ENCODE measurements at places on chromosomes 7 and 10.

DNA sequence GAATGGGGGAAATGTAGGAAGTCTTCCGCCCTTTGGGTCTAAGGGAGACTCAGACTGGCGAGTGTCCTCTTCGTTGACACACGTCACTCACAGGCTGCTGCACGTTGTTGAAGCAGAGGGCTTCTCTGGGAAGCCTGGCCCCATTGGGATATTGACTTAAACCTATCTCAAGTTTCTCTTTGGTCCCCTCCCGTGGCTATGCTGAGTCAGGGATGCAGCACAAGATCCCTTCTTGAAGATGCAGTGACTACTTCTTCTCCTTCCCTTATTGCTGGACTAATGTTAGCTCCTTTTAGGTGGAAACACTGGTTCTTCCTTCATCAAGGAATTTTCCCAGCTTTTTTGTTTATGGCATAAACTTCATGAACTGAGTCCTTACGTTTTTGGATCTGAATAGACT, 89.8 kb upstream of the CCDC71L start:
- DNase-seq = no peak

GRCh38 chr7:44891791-44892190, 6.5 kb upstream of the PURB start:
- no peak for DNase-seq

DNA sequence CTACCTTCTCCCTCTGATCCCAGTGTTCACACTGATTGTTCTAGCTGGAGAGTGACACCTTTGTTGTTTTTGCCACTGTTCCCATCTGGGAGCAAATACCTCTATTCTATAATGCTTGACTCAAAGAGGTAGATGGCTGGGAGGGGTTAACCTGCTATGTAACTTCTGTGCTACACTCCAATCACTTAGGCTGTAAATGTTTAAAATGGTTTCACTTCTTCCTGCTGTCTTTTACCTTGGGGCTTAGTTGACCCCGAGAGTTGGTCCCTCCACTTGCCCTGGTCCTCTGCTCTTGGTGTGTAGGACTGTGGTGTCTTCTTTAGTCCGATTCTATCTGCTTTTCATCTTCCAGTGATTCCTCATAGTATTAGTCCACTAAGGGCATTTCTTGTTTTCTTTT, 22.3 kb downstream of the KLHDC10 start:
- no peak for DNase-seq

DNA sequence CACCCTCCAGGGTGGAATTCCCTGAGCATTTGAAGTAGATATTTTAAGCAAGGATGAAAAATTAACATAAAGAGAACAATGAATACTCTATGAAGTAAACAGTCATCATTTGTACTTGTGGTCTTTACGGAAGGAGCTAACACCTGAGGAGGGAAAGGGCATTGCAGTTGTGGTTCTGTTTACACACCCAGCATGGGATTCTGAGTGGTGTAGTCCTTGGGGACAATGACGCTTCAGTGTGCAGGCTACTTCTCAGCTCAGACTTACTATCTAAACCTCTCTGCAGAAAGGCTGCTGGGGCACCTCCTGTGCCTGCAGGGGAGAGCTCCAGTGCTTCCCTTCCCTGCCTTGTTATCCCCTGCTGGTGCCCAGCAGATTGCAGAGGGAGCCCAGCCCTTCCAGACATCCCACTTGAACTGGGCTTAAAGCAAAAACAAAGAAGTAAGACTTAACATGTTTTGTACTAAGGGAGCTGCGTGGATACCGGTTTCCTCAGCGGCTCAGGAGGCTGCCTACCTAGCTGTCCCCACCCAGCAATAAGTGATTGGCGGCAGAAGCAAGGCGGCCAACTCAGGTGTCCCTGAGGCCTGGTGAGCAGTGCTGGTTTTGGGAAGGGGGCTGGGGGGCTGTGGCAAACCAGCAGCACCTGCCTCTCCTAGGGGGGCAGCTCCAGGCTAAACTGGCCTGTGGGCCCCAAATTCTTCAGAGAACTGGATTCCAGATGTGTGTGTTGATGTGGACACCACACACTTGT, 89.1 kb downstream of the CELF2 start:
- no peak for DNase-seq

GRCh38 chr10:14574291-14574690, 200.4 kb downstream of the FAM107B start:
- DNase-seq = no peak

GRCh38 chr10:65751218-65751617, 1174.6 kb upstream of the LRRTM3 start:
- no peak for DNase-seq

DNA sequence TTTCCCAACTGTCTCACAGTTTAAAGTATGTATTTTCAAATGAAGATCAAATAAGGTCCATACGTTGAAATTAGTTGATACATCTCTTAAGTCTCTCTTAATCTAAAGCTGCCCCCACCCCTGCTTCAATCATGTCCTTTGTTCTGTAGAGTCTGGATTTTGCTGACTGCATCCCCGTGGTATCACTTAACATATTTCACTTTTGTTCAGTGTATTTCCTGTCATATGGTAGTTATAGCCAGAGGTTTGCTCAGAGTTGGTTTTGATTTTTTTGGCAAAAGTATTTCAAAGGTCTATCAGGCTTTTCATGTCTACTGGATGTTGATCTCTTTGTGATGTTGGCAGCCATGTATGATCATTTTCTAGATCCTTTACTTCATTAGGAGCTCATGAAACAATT, 54.4 kb upstream of the ARID5B start:
- no peak for DNase-seq

GRCh38 chr7:11751807-11752389, 80.1 kb downstream of the THSD7A start:
- no peak for DNase-seq

DNA sequence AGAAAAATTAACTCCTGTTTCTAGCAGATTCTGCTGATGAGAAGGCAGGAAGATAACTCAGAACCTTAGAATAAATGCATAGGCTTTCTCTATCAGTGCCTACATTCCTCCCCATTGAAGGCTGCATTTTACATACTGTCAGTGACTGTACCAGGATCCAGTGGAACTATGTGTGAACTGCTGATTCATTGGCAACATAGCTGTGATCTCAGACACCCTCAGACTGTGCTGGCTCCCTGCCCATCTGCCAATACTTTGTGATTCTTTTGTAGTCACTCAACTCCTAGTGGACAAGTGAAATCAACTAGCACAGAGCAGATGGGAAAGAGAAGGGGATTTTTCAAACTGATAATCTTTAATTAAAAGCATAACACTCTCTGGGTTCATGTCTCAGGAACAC, 375.8 kb downstream of the MDFIC start:
- DNase-seq = no peak

- DNase-seq = no peak
These were observed 39.7 kb upstream of the SEMA3D start for GRCh38 chr7:85226361-85227085.

GRCh38 chr7:151018421-151019129, 5.7 kb downstream of the ATG9B start:
- peak; percentile 65 for DNase-seq

- DNase-seq = no peak
These were observed 225.6 kb upstream of the IGFBP3 start for GRCh38 chr7:46146454-46147255.

DNA sequence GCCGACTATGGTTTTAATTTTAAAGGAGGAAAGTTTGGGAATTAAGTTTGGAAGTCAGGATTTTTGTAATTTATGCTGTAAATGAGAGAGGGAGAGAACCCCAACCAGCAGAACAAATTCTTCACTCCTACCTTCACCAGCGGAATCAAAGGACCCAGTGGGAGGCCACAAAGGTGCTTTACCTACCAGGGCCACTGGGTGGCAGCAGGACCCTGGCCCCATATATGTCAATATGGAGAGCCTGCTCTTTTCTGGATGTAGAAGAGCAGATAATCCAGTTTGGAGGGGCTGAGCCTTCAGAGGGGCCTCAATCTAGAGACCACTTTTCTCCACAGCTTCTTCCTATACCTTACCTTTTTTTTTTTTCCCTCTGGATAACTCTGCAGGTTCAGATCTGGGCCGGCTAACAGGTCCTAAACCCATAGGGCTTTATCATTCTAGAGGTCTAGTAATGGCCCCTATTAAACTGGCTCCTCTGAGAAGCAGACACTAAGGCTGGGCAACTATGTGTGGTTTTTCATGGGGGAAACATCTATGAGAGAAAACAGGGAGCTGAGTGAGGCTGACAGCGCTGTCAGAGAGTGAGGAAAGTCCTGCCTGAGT, 8.5 kb upstream of the SCD start:
- no peak for DNase-seq

- DNase-seq = no peak
These were observed 124.4 kb downstream of the TACC2 start for GRCh38 chr10:122113161-122113944.

- DNase-seq = no peak
These were observed 338.3 kb downstream of the KCNMA1 start for GRCh38 chr10:77299320-77299719.

- no peak for DNase-seq
These were observed 24.3 kb downstream of the CTTNBP2 start for GRCh38 chr7:117848941-117849340.

DNA sequence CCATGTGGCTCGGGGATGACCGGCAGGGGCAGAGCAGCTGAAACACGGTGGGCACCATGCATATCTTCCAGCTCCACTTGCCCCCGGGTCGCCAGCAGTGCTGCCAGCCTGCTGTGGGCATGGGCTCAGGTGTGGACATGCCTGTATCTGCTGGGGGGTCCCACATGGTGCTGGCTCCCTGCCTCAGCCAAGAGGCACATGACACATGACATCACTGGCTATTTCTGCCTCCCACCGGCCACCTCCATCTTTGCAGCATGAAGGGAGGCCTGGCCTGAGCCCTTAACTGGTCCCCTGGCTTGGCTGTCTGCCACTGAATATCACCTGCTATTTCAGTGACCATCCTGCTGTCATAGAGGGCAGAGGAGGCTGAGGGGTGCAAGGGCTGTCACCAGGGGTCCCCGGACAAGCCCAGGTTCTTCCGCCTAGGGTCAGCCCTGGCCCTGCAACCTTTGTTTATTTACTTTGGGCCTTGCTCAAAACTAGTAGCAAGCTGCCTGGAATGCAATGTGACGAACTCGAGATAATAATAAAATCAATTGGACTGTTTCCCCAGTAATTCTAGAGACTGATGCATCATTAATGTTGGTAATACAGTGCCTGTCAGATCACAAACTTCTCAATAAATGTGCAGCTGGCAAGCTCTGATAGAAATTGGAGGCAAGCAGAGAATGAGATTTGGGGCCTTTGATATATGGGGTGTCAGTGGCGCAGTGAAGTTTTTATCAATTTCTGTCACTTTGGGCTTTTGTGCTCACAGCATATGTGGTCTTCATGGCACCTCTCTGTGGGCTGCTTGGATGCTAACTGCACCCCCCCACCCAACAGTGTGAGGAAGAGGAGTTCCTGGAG, 28.5 kb downstream of the ZMIZ1 start:
- DNase-seq = no peak

- DNase-seq = no peak
These were observed 43.5 kb upstream of the ZRANB1 start for GRCh38 chr10:124898471-124898870.

- DNase-seq = no peak
These were observed 39.5 kb upstream of the ANKRD1 start for GRCh38 chr10:90960355-90960814.

DNA sequence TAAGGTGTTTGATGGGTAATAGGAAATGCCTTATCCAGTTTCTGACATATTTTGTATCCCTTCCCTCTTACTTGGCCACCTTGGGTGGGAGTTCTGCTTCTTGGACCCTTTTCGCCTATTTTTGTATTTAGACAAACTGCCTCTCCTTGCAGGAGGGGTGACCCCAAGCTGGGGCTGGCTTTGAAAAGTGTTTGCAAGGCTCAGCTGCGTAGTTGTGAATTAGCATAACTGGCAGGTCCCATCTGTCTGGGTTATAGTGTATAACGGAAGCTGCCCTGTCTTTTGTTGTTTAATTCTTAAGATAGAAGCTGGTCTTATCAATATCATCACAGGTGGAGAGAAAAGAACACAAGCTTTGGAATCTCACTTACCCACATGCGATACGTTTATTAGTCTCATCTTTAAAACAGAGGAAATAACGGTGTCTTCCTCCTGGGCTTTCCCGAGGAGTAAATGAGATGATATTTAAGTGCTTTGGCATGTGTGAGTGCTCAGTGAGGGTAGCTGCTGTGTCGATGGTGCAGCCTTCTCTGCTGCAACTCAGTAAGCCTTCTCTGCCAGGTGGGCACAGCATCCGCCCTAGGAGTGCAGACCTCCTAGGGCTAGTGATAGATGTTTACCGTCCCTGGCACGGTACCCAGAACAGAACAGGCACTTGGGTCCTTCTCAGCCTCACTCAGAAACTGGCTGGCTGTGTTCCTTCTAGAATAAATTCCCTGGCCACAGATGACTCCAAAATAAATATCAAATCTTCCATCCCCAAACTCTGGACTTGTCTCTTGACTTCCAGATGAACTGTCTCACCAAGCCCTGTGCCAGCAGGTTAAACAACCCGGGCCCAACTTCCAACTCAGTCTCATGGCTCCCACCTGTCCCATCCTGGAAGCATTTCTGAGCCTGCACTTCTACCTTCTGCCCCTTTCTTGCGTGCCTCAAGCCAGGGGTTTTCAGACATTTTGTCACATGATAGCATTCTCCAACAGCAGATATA, 227.3 kb downstream of the GFRA1 start:
- DNase-seq = no peak

- no peak for DNase-seq
These were observed 103.0 kb downstream of the SLC37A3 start for GRCh38 chr7:140295224-140295738.

GRCh38 chr10:69854511-69855345, 53.0 kb downstream of the COL13A1 start:
- DNase-seq = no peak

DNA sequence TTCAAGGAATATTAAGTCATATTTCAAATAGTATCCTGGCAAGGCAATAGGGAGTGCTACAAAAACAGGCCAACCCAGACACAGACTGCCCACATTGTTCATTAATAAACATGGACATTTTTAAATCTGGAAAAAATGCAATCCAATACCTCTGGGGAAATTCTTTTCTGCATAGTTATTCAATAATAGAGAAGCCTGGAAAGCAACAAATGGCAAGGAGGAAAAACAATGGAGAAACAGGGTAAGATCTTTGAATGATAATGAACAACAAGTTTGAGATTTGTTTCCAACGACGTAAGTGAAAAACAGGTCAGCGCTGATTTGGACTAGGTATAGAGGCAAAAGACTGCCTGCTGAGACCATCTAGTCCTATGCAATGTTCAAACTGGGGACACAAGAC, 44.7 kb upstream of the ZNF800 start:
- no peak for DNase-seq

DNA sequence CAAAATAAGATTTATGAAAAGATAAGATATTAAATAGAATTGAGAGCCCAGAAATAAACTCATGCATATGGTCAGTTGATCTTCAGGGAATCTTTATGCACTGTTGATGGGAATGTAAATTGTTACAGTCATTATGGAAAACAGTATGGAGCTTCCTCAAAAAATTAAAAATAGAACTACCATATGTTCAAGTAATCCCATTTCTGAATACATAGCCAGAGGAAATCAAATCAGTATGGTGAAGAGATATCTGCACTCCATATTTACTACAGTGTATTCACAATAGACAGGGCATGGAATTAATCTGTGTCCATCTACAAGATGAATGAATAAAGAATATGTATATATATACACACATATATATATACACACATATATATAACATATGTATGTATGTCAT, 122.3 kb upstream of the CSTF2T start:
- no peak for DNase-seq

Data from NCI-H1417 treated with DMSO at 0.1 percent for 48 hours (cell line).